ENCODE measurements at places on chromosomes 6 and 20.

DNA sequence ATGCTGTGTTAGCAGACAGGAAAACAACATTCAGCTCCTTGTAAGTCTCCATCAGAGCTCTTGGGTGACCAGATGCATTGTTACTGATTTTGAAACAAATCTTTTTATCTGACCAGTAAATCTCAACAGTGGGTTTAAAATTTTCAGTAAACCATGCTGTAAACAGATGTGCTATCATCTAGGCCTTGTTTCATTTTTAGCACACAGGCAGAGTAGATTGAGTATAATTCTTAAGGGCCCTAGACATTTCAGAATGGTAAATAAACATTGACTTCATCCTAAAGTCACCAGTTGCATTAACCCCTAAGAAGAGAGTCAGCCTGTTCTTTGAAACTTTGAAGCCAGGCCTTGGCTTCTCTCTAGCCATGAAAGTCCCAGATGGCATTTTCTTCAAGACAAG lies 237.2 kb upstream of the BMP2 start:
- DNase-seq, result no peak

DNA sequence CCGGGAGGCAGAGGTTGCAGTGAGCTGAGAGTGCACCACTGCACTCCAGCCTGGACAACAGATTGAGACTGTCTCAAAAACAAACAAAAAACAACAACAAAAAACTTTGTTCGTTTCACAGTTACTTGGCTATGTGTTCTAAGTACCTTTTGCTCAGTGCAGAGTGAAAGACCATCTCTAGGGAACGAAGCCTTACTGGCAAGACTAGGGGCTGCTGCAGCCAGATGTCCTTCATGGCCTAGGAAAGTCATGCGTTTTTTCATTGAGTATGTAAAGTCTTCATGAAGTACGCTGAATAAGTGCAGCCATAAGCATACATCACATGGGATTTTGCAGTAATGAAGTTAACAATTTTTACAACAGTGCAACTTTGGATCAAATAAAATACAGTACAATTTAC lies 111.1 kb downstream of the JARID2 start:
- DNase-seq, result no peak

DNA sequence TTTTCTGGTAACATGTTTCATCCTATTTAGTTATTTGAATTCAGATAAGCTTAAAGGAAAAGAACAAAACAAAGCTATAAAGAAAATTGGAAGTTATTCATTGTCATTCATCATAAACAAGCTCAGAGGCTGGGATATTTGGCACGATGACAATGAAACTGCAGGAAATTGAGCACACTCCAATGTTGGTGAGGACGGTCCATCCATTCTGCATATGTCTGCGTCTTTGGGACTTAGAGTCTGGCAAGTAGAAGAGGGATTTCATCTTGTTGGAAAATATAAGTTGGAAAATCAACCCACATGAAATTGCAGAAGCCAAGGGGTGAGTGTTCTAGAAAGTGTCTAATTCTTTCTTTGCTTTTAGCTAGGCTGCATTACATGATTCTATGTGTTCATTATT lies 78.4 kb downstream of the HDGFL1 start:
- no peak for DNase-seq

GRCh38 chr20:60690771-60691170 lies 561.3 kb upstream of the CDH4 start:
- no peak for DNase-seq

DNA sequence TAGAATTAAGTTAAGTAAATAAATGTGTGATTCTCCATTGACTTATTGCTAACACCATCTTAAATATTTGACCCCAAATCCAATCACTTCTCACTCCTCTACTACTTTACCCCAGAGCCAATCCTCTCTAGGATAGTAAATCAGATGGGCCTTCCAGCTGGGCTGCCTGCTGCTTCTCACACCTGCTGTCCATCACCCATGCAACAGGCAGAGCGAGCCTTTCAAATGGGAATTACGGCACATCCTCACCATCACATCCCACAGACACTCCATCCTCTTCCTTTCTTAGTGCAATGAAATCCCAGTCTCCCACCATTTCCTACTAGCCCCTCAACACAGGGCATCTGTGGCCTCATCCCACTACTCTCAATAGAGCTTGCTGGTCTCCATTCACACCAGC lies 34.0 kb downstream of the HLA-F start:
- no peak for DNase-seq

DNA sequence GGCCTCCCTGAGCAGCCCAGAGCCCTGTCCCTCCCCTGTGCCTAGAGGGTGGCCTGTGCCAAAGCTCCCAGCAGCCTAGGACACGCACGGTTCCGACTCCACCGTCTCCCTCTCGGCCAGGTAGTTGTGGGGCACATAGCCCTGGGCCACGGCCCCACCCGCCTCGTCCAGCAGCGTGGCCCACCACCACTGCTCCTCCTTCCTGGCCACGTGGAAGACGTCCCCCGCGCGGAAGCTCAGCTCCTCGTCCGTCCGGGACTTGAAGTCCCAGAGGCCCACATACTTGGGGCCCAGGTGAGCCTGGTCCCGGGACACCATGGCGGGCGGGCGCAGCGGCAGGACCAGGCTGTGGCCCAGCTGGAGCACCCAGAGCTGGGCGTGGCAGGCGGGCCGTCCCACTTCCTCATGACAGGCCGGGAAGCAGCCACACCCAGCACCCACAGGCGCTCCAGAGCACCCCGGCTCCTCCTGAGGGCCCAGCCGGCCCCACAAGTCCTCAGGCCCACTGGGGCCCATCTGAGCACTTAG lies at the start of gene PTK6:
Gene PTK6 (minus strand): TSS at position 380 of the 528 bp plus-strand sequence. CDS start 62 bp downstream, at position 318.
- peak; percentile 49 for DNase-seq

DNA sequence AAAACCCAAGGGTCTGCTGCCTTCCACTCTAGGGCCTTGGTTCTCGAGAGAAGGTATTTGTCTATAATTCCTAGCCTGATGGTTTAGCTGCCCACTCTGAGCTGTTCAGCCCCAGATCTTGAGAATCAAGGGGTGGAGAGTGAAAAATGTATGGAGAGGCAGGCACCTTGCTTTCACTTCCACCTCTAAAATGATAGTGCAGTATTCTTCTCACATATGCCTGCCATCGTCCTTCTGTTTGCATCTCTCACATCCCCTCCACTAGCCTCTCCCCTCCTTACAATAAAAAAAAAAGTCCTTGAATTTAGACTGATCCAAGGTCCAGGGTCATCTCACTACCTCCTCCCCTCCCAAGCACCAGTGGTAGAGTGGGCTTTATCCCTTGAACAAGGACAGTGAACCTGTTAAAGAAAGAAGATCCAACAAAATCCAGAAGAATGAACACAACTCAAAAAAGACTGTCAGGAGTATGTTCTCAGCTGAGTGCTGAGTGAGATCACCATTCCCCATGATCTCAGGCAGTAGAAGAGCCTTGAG lies 104.2 kb downstream of the HIVEP1 start:
- DNase-seq, result no peak

DNA sequence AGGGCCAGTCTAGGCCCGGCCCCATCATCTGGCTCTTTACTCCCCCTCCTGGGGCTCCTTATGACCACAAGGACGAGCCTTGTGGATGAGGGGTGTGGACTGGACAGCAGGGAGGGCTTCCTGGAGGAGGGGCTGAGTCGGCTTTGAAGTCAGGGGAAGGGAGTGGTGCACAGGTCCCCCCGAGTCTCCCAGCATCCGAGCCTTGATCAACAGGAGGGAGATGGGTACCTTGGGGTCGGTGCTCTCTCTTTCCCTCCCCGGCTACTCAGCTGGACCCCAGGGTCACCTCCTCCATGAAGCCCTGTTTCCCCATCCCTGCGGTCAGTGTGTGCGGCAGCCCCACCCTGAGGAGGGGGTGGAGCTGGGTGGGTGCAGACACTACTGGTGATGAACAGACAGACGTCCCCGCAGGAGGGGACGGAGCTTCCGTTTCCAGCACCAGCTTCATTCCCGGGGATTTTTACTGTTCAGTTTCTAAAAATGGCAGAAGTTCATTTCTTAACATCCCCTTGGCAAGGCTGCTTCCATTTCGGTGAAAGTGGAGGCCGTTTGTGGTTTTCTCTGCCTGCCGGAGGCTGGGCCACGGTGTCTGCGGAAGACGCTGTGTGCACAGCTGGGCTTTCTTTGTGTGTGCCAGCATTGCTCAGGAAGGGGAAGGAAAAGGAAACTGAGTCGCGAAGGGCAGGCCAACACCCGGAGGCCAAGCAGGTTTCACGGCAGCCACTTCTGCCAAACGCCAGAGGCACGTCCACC lies 19.6 kb downstream of the NTSR1 start:
- no peak for DNase-seq

DNA sequence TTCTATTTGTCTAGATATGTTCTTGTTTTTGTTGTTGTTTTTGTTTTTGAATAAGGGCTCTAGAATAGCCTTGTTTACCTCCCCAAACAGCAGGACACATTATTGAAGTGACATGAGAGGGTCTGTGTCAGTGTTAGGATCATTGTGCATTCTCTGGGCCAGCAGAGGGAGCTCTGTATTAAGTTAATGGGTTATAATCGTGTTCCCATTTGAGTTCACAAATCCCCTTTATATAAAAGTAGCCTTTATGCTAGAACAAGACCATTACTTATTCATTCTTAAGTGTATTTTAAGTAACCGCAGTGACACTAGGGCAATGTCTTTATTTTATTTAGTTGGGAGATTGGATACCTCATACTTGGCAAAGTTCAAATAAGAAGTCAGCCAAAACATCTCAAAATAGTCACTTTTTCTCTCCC lies 44.8 kb downstream of the STK4 start:
- DNase-seq, result peak; percentile 64

- DNase-seq, result no peak
These were observed 466.6 kb upstream of the EYS start for GRCh38 chr6:66173587-66173986.

DNA sequence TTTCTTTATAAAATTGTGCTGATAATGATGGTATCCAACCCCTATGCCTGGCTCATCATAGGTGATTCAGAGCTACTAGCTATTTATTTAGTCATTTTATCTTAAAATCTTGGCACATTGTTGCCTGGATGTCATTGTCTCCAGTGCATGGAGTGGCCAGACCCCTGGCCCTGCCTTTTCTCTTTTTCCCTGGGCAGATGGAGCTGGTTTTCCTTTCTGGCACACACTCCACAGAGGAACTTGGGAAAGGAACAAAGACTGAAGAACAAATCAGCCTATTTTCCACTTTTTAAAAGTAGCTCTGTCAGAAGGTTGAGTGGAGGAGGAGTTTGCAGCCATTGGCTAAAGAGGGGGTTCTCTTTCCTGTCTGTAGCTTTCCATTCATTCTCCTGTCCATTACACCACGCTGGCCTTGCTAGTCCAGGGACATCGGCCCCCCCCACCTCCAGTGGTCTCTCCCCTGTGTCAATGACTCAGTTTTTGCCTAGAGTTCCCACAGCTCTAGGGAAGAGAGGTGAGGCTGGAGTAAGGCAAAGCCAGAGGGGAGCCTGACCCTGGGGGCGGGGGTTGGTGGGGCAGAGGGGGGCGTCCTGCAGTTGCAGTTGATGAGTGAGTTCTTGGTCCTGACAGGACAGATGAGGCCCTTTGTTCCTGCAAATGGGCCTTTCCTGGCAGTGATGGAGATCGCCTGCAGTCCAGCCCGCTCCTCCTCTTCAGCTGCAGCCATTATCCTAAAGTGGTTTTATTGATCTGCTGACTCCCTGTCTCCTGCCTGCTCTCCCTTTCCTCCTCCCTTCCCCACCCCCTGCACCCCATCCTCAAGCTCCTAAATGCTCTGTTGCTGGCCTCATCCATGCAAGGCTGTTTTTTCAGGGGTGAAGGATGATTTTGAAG lies 774.5 kb downstream of the DHX35 start:
- no peak for DNase-seq

DNA sequence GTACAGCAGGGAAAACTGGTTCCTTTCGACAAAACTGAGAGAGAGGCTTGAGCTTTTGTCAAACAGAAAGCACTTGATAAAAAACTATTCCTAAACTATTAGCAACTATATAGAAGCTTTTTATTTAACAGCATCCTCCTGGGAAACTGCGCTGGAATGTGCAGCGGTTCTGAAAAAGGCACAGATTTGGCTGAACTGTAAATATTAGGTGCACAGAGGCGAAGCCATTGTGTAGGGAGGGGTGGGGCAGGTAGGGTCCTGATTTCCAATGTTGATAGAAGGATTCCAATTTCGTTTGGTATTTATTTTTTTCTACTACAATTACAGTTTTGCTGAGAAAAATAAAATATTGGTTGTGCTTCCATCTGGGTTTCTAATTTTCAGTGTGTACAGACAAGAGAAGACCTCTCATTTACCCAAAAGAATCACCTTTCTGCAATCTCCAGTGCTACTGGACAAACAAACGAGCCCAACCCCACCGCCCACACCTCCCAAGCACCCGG lies 698 bp upstream of the SH3BGRL2 start:
- DNase-seq, result no peak

GRCh38 chr6:108721286-108721685 lies 126.9 kb upstream of the ARMC2 start:
- DNase-seq, result no peak

GRCh38 chr6:145213614-145214013 lies 521.7 kb downstream of the EPM2A start:
- no peak for DNase-seq

GRCh38 chr6:25829375-25829774 lies 2.5 kb downstream of the SLC17A1 start:
- DNase-seq, result no peak

GRCh38 chr20:40677343-40677924 lies 11.6 kb downstream of the MAFB start:
- no peak for DNase-seq

GRCh38 chr20:5198651-5198924 lies 71.8 kb downstream of the CDS2 start:
- no peak for DNase-seq

- DNase-seq, result no peak
These were observed 62.1 kb upstream of the APCDD1L start for GRCh38 chr20:58577139-58577806.

GRCh38 chr6:137827977-137828810 lies 38.9 kb upstream of the TNFAIP3 start:
- DNase-seq, result no peak

- no peak for DNase-seq
These were observed 26.7 kb upstream of the COL10A1 start for GRCh38 chr6:116152620-116153019.

DNA sequence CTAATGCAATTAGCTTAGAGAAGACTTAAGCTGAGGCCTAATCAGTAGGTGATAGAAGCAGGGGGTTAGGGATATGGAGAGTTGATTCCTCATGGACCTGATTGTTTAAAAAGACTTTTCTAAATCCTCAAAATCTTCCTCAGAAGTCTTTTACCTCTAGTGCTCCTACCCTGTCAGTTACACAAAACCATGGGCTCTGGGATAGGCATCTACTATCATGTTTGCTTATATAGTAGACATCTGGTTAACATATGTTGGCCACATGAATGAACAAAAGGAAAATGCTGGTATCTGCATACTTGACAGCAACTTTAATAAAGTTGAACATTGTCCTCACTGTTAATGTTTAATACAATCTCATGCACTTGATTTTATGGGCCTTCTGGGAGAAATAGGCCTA lies 61.5 kb upstream of the FKBP1C start:
- DNase-seq, result no peak

DNA sequence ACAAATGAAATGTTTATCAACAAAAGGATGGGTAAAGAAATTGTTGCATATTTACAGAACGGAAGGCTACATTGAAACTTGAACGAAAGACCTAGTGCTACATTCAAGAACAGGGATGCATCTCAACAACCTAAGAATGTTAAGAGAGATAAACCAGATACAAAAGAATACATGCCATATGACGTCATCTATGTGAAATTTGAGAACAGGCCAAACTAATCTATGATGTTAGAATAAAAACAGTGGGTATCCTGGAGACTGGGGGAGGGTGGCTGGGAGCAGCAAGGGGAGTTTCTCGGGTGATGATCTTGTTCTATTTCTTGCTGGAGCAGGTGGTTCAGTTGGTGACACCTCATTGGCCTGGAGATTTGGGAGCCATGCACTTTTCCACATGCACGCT lies 81.5 kb downstream of the SULF2 start:
- no peak for DNase-seq

GRCh38 chr6:30600451-30600961 lies 16.5 kb downstream of the PPP1R10 start:
- peak; percentile 12 for DNase-seq

All from hematopoietic multipotent progenitor cell treated with erythropoietin and hydrocortisone succinate and interleukin-3 and kit ligand, for 8 days (in vitro differentiated cells).